Activated CD8-positive, alpha-beta memory T cell treated with anti-CD3 and anti-CD28 coated beads, Interleukin-2, amount 50 U/mL, for 4 hours (primary cell): ENCODE measurements at places on chromosomes 12 and 14.

- DNase-seq, result no peak
Observed at GRCh38 chr12:120620624-120621023, 19.8 kb upstream of the CABP1 start.

GRCh38 chr12:5102806-5103205 lies 59.1 kb downstream of the KCNA5 start:
- DNase-seq, result no peak

- DNase-seq, result peak; percentile 36
Observed at GRCh38 chr12:76144245-76144549, 59.7 kb upstream of the NAP1L1 start.

DNA sequence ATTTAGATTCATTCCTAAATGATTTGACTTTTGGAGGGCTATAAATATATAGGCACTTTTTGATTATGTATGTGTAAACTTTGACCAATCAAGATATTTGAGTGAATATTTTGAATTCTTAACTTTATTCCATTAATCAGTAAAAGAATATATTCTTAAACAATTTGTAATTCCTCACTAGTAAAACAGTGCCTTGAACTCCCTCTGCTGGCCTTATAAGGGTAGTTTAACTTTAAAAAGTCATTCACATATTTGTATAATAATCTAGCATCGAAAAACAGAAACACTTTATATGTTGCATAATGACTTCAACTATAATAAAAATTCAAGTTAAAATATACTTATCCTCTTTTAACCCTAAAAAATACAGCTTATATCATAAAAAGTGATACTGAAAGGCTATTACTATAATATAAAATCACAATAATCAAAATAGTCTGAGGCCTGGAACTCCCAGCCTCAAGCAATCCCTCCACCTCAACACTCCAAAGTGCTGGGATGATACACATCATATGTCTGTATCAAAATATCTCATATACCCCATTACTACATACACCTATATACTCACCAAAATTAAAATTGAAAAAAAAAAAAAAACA lies 31.2 kb downstream of the CCDC59 start:
- DNase-seq, result no peak

GRCh38 chr12:127640181-127640886 lies 626.6 kb upstream of the TMEM132C start:
- no peak for DNase-seq

- DNase-seq, result no peak
Observed at GRCh38 chr14:74573421-74574089, 38.5 kb downstream of the LTBP2 start.

GRCh38 chr12:17759982-17760381 lies 330.0 kb downstream of the RERGL start:
- no peak for DNase-seq

DNA sequence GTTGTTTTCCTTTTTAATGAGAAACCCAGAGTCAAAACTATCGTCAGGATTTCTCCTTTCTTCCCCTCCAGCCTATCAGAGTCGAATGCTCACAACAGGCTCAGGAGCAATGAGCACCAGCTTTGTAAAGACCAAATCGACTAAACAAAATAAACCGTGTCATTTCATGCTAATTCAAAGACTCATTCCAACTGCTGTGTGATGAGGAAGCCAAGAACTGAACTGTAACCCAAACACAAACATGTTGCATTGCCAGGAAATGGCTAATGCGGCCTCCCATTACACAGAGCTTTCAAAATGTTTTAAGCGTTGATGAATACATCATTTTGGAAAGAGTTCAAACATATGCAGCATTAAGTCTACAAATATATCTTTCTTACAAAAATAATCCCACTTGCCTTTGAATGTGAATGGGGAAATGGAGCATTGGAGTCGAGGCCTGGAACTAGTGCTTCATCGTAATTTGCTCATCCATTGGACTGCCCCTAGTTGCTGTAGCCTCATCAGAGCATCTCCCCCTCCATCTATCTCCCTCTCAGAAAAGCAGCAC lies 349.5 kb downstream of the GXYLT1 start:
- no peak for DNase-seq

DNA sequence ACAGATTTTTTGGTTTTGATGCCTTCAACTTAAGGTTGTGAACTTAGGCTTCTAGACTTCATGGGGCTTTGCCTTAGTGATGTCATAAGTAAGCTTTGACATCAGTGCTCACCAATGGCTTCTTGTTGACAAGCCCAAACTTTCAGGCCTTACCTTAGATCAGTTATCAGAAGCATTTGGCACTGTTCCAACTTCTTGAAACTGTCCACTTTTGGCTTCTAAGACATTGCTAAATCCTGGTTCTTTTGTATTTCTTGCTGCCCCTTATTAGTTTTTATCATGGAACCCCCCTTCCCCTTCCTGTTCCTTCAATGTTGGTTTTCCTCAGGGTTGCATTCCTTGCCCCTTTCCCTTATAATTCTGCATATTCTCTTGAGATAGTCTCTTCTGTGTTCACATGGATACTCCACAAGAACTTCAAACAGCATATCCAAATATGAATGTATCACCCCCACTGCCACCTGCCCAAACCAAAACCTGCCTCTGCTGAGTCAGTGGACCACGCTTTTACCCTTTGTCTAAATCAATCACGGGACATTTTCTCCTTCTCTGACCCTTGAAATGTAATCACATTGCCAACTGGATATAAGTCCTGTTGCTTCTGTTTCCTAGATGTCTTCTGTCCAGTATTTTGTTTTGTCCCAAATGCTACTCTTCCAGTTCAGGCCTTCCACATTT lies 7.9 kb downstream of the PFKM start:
- no peak for DNase-seq

GRCh38 chr14:95054346-95055280 lies 102.7 kb downstream of the DICER1 start:
- DNase-seq, result no peak

DNA sequence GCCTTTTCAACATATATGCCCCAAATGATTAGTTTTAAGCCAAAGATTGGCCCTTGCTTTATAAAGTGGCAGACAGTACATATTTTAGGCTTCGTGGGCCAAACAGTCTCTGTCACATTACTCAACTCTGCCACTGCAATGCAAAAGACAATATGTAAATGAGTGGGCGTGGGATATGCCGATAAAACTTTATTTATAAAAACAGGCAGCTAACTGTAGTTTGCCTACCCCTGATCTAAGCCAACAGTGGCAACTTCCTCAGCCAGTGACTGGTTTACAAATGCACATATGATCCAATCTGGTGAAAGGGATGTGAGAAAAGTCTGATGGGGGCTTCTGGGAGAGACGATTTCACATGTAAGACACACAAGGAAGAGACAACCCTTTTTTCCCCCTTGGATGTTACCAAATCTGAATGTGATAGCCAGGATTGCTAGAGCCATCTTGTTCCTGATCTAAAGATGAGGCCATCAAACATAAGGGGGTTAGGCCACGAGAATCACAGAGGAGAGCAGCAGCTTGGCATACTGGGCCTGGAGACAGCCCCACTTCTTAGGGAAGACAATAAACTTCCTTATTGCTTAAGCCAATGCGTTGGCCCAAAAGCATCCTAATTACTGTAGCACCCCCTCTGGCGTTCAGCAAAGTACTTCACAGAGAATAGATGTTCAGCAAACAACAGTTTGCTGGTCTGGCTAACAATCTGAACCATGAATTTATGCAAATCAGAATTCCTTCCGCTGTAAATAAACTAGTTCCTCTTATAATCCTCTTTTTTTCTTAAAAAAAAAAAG lies 75.2 kb upstream of the TMCC3 start:
- DNase-seq, result no peak

DNA sequence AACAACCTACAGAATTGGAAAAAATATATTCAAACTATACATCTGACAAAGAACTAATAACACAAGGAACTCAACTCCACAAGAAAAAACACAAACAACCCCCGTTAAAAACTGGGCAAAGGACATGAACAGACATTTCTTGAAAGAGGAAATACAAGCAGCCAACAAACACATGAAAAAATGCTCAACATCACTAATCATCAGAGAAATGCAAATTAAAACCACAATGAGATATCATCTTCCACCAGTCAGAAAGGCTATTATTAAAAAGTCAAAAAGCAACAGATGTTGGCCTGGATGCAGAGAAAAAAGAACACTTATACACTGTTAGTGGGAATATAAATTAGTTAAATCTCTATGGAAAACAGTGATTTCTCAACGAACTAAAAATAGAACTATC lies 82.6 kb upstream of the CCDC91 start:
- DNase-seq, result no peak

GRCh38 chr12:802242-803120 lies 50.1 kb downstream of the WNK1 start:
- DNase-seq, result no peak

GRCh38 chr12:24718617-24719016 lies 230.3 kb downstream of the BCAT1 start:
- DNase-seq, result no peak

DNA sequence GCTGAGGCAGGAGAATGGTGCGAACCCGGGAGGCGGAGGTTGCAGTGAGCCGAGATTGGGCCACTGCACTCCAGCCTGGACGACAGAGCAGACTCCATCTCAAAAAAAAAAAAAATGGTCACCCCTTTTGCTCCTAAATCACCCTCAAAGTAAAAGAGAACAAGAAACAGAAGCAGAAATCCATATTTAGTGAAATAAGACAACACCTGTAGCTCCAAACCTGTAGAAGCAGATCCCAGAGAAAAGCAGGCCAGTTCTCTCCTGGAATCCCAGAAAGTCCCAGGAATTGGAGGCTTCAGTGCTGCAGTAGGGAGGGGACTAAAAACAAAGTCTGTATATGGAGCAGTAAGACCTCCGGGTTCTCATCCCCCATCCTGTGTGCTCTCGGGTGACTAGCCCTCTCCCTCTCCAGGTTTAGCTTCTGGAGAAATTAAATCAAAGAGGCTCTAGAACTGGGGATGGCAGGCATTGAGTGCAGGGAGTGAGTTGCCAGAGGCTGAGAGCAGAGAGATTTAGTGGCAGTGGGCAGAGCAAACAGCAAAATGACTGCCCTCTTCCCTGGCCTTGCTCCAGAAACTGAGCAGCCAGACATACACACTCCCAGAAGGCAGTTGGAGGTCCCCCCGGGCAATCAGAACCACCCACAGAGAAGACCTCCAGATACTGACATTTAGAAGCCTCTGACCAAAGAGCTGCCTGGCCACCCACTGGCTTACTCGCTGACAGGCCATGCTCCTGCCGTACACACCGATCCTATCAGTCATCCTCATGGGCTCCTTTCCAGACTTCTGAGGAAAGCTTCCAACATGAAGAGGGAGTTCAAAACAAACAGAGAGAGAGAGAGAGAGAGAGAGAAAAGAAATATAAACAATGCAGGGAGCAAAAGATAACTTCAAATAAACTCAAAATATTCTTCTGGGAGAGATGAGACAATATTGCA lies 6.3 kb upstream of the MLXIP start:
- DNase-seq, result no peak
